ENCODE measurements at places on chromosomes 7 and 10.

DNA sequence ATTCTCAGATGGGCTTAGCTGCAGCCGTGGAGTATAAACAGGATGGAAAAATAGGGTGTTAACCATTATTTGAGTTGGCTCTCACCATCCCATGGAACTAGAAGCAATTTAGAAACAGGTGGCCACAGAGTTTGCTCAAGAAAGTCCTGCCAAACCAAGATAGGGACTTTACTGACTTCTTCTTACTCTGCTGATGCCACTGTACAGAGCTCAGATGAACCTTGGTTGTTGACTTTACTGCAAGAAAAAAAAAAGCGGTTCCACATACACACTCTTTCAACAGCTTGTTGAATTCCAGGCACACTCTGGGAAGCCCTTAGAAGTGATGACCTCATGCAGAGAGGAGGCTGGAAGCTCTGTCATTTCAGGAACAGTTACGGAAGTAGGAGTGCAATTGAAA is 753.4 kb downstream of the NRG3 start:
- no peak for DNase-seq

GRCh38 chr10:110474826-110475225 is 22.9 kb upstream of the DUSP5 start:
- no peak for DNase-seq

GRCh38 chr10:60140651-60141632 is 234.6 kb upstream of the CCDC6 start:
- no peak for DNase-seq

- peak; percentile 39 for DNase-seq
Measured at GRCh38 chr10:102713539-102713813, 721 bp downstream of the ARL3 start.

DNA sequence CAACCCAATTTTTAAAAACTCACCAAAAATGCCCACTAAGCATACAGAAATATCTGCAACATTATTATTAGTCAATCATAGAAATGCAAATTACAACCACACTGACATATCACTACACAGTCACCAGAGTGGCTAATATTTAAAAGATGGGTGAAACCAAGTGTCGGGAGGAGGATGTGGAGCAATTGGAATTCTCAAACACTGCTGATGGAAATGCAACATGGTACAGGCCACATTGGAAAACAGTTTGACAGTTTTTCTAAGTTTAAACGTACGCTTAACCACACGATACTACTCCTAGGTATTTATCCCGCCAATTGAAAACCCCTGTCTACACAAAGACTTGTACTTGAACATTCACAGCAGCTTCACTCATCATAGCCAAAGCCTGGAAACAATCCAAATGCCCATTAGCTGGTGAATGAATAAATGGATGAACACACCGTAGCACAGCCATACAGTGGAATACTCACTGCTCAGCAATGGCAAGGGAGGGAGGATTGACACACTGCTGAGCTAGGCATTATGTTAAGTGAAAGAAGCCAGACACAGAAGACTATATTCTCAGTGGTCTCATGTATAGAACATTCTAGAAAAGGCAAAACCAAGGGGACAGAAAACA is 16.3 kb downstream of the GCK start:
- no peak for DNase-seq

- no peak for DNase-seq
Measured at GRCh38 chr7:151148319-151149259, 18.9 kb downstream of the GBX1 start.

GRCh38 chr10:70541736-70542564 is 60.6 kb downstream of the PRF1 start:
- DNase-seq, result no peak

DNA sequence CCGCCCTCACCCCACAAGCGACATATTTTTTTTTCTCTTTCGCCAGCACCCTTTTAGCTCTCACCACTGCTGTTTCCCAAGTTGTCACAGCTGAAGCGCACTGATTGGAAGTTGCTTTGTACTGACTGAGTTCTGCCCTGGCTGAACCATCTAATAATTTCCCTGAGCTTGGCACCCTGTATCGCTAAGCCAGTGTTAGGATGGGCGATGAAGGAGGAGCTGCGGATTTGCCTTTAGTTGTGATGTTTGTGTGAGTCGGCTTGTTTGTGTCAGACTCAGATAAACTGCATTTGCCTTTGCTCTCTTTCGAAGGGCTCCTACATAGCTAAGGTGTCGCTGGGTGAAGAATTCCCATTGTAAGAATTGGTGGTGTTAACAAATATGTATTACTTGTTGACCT is 1.3 kb upstream of the ATXN7L1 start:
- DNase-seq, result no peak

All from stimulated activated CD8-positive, alpha-beta memory T cell treated with anti-CD3 and anti-CD28 coated beads, Interleukin-15, amount 100 ng/mL, for 1 hour (primary cell).